ENCODE measurements at places on chromosomes 4 and X.

DNA sequence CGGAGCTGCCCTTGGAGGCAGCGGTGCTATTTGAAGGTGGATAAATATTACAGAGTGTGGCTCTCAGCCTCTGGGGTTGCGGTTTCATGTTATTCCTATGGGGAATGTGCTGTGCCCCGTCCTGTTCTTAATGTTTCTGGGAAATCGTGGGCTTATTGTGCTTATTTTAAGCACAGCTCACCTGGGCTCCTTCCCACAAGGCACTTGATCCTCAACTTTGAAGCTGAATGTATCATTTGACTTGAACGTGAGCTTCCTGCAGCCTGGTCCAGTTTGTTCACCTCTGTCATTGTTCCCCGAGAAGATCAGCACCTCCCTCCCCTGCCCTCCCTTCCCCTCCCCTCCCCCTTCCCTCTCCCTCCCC lies 3.9 kb downstream of the SORCS2 start:
- DNase-seq = no peak

GRCh38 chr4:82042042-82042441 lies 331.7 kb downstream of the HNRNPD start:
- DNase-seq = no peak

- no peak for DNase-seq
These were observed 3.9 kb upstream of the GAR1 start for GRCh38 chr4:109811707-109812106.

- peak; percentile 36 for DNase-seq
These were observed 31.8 kb downstream of the STAG2 start for GRCh38 chrX:123993326-123993725.

DNA sequence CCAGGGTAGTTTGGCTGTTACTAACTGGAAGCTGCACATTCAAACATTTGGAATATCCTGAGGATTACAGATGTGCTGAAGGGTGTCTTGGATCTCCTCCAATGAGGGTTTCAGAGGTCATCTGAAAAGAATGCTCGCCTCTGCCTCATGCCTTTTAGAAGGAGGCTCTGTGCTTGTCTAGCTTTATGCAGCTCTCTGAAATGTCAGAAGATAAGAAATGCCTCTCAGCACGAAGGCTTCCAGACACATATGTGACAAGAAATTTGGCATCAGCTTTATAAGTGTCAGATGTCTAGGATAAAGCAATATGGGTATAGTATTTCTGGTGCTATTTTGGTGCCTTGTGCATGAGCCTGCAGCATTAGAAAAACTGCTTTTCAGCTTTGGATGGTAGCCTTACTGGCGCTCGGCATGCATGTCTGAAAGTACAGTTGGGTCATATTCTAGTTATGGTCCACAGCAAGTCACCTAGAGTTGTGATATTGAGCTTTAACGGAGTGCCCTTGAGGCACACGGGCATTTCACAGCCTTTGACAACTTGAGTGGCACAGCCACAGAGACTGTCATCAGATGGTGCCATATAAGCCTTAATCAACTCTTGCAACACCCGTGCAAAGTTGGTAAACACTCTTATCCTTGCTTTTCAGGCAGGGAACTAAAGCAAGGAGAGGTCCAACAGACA lies 70.8 kb upstream of the PGRMC2 start:
- DNase-seq = peak; percentile 80

GRCh38 chrX:153642051-153642654 lies 4.8 kb upstream of the DUSP9 start:
- DNase-seq = peak; percentile 21

DNA sequence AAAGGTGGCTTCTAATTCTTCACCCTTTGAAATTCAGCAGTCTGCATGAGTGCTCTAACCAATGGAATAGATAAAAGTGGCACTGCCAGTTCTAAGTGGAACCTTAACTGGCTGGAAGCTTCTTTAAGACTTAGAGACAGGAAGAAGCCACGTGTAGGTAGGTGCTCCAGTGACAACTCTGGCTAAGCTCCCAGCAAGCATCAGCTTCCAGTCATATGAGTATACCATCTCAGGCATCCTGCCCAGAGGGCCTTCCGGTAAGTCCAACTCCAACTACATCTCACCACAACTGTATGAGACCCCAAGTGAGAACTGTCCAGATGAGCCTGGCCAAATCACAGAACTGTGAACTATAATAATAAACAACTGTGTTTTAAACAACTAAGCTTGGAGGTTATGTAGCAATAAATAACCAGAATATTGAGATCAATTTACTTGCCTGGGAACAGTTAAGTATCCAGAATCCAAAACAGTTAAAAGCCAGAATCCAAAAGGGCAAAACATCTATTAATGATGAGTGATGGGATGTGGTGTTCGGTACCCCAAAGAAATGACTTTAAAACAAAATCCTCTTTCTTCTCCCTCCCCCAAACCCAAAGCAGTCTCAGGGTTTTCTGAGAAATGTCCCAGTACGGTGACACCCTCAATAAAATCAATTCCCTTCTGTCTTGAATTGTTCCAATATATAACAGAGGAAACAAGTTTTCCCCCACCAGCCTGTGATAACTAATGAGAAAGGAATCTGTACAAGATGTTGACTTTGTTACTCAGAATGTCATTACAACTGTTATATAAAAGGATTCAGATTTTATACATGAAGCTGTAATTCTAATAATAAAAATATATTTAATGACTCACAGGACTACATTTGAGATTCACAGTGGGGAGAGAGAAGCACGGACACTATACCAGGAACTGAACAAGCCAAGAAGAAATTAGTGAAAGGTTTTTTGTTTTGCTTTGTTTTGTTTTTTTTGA lies 4.2 kb downstream of the TSPAN5 start:
- DNase-seq = peak; percentile 82

GRCh38 chrX:39895218-39896110 lies 202.3 kb downstream of the BCOR start:
- DNase-seq = no peak

GRCh38 chr4:3869661-3870566 lies 103.7 kb downstream of the ADRA2C start:
- DNase-seq = no peak

DNA sequence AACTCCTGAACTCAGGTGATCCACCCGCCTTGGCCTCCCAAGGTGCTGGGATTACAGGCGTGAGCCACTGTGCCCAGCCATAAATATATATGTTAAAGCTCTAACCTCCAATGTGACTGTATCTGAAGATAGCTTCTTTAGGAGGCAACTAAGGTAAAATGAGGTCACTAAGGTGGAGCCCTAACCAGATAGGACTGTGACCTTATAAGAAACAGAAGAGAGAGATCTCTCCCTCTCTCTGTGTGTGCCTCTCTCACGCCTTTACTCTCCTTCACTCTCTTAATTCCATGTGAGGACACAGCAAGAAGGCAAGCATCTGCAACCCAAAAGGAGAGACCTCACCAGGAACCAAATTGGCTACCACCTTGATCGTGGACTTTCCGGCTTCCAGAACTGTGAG lies 926 bp upstream of the MAGIX start:
- DNase-seq = no peak

DNA sequence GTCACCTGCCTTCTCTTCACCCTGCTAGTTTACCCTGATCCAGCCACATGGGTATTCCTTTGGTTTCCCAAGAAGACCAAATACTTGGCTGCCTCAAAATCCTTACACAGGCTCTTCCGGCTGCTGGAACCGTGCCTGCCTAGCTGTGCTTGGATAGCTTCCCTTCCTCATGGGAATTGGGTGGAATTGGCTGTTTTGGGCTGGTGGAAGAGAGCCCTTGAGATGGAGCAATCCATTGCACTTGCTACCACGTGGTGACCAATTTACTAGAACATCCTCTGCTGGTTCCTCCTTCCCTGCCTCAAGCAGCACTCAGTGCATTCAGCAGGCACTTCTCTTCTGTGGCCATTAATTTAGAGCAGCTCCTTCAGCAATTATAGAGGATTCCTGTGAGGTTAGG lies 119.3 kb upstream of the AP1S2 start:
- DNase-seq = no peak

DNA sequence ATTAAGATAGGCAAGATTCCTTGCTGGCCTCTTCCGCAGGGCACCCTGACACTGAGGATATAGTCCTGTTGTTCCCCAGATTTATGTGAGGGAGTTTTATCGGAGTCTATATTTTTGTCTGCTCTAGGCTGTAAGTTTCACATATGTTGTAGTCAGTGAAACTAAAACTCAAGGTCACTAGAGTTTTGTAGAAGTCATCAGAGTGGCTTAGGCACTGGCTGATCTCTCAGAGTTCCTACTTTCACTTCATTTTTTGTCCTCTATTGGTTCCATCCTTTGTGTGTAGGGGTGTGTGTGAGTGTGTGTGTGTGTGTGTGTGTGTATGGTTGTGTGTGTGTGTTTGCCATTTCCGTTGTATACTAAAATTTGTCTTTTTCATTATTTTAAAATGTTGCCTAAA lies 577.5 kb downstream of the IQCM start:
- no peak for DNase-seq

GRCh38 chr4:7370038-7370437 lies 64.7 kb downstream of the PSAPL1 start:
- no peak for DNase-seq

DNA sequence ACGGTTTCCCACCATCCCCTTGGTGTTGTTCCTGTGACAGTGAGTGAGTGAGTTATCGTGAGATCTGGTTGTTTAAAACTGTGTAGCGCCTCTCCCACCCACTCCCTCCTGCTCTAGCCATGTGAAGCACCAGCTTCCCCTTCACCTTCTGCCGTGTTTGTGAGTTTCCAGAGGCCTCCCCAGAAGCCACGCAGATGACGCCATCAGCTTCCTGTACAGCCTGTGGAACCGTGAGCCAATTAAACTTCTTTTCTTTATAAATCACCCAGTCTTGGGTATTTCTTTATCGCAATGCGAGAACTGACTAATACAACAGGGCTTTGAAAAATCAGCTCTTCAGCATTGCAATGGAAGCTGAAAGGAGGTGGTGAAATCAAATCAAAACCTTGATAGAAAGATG lies 50.0 kb downstream of the FGFBP1 start:
- no peak for DNase-seq

GRCh38 chr4:75498041-75498440 lies 16.2 kb downstream of the RCHY1 start:
- no peak for DNase-seq

DNA sequence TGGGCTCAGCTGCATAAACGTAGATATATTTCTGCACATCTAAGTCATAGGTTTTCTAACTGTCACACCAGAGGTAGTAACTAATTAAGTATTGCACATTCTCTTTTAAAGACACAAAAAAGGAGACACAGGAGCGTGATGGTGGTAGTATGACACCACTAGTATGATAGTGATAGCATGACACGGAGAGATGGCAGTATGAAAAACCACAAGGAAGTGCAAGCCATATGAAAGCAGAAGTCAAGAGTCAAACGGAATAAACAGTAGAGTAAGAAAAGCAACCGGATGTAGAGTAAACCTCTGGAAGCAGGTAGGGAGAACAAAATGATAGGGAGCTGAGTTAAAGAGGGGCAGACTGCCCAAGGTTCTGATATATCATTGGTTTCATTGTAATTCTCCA lies 382.2 kb upstream of the INTU start:
- DNase-seq = no peak
